ENCODE measurements at places on chromosomes 1 and 21.
A peak's percentile ranks its signal among the peaks of the same experiment; 100 is the strongest.

- DNase-seq, result no peak
Measured at GRCh38 chr1:234902774-234903547, 225.7 kb downstream of the TOMM20 start.

GRCh38 chr1:56834137-56834900 is 15.1 kb upstream of the FYB2 start:
- DNase-seq, result no peak

GRCh38 chr21:16530656-16531055 is 800.9 kb downstream of the USP25 start:
- no peak for DNase-seq

GRCh38 chr21:30444204-30444603 is 4.1 kb downstream of the KRTAP15-1 start:
- no peak for DNase-seq

- peak; percentile 61 for DNase-seq
Measured at GRCh38 chr1:52140633-52141512, 1.0 kb upstream of the ZFYVE9 start.

GRCh38 chr21:39169906-39170305 is 13.3 kb downstream of the PSMG1 start:
- no peak for DNase-seq

- no peak for DNase-seq
Measured at GRCh38 chr1:3040004-3040403, 18.7 kb downstream of the ACTRT2 start.

GRCh38 chr1:53575955-53576320 is 116.7 kb downstream of the DMRTB1 start:
- no peak for DNase-seq

DNA sequence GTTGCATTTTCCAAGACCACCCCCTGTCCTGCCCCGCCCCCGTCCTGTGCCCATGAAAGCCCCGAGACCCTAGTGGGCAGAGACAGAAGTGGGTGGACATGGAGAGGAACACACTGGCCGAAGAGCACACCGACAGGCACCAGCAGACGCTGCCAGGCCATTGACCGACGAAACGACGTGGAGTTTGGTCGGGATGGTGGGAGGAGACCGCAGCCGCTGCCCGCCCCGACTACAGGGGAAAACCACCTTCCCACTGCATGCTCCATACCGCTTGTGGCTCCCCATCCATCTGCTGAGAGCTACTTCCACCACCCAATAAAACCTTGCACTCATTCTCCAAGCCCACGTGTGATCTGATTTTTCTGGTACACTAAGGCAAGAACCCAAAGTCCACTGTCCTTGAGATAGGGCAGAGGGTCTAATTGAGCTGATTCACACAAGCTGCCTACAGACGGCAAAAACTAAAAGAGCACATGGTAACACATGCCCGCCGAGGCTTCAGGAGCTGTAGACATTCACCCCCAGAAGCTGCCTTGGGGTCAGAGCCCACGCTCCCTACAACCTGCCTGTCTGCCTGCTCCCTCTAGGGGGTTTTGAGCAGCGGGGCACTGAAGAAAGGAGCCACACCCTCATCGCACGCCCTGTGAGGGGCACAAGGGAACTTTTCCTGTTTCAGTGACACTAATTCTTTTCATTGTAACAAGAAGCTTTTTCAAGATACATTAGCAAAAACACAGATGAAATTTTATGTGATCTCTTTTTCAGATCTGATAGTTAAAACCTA is 81.2 kb upstream of the RAB3GAP2 start:
- DNase-seq, result no peak

DNA sequence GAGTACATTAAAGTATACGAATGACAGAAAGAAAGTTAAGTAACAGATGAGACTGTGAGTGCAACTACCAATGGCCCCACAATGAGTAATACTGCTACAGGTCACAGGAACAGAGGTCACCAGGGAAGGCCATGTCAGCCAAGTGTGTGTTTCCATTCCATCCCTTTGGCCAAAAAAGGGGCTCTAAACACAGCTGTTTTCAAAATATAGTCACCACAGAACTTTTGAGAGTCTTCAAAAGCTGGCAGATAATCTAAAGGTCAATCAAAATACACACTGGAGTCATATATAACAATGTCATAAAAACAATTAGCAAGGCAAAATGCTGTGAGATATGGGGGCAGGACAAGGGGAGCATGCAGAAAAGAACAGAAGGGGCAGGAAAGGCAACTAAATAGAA is 10.2 kb downstream of the USP24 start:
- peak; percentile 34 for DNase-seq

DNA sequence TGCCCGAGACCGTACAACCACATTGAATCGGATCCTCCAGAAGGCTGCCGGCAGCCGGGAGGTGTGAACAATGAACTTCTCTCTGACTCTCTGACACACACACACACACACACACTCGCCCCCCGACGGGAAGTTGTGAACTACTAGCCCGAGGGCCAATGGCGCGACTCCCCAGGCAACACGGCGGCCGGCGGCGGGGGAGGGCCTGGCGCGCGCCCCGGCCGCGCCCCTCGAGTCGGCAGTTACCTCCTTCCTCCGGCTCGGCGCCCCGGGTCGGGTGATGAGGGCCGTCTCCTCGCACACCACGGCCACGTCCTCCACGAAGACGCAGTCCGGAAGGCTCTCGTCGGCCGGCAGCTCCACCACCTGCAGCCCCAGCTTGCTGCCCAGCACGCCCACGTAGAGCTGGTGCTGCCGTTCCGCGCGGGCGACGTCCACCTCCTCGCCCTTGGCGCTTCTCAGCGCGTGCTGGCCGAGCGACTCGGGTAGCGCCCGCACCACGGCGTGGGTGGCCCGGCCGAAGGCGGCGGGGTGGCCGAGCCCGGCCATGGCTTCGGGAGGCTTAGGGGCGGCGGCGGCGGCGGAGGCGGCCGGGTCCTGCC is 361 bp downstream of the DDAH1 start:
- no peak for DNase-seq

GRCh38 chr21:16983420-16983819 is 529.4 kb upstream of the CXADR start:
- peak; percentile 28 for DNase-seq

Measured in OCI-M1 (cell line).